ENCODE measurements at places on chromosomes 11 and 22.

DNA sequence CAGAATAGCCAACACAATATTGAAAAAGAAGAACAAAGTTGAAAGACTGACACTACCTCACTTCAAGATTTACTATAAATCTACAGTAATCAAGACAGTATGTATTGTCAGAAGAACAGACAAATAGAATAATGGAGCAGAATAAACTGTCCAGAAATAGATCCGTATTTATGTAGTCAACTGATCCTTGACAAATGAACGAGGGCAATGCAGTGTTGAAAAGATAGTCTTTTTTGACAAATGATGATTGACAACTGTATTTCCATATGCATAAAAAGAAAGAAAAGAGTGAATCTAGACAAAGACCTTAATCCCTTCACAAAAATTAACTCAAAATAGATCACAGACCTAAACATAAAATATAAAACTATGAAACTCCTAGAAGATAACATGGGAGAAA lies 767.1 kb downstream of the KCNA4 start:
- DNase-seq, result no peak

- DNase-seq, result no peak
These were observed 125.2 kb downstream of the LRRC4C start for GRCh38 chr11:41334007-41334933.

DNA sequence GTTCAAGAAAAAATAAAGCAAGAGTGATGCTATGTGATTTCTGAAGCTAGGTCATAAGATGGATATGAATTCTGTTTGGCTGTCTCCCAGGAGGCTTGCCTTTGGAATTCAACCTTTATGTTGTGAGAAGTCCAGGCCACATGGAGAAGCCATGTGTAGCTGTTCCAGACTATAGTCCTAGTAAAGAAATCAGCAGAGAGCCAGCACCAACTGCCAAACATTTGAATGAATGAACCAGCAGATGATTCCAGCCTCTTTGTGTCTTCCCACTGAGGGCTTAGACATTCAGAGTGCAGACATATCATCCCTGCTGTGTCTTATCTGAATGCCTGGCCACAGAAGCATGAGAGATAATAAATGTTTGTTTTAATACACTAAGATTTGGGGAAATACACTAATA lies 1150.6 kb downstream of the DLG2 start:
- no peak for DNase-seq

GRCh38 chr11:16788141-16789062 lies 50.0 kb downstream of the C11orf58 start:
- DNase-seq, result peak; percentile 54

- no peak for DNase-seq
These were observed 82.1 kb downstream of the FBLN1 start for GRCh38 chr22:45584621-45585436.

DNA sequence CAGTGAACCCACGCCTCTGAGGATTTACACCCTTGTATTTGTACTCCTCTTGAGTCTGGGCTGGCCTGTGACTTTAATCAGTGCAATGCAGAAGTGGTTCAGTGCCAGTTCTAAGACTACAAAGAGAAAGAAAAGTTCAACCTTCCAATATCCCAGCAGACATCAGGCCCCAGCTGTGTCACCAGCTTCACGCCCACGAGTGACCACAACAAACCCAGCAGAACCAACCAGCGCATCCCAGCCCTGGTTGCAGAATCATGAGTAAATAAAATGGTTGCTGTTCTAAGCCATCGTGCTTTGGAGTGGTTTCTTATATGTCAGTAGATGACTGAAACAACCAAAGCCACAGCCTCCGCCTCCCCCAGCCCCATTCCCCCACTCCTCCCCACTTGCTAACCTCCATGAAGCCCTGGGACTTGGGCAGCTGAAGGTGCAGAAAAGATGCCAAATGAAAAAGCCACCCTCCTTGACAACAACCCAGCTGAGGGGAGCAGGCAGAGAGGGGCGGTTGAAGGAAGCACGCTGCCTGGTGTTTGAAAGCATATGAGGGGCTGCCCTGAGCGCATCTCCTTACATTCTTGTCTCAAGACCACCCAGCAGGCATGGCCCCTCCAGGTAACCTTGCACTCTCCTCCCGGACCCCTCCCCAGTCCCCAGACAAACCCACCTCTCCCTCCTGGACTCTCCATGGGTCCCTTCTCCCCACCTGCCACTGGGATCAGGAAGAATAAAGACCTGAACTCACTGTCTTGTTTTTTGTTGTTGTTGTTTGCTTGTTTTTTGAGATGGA lies 20.9 kb downstream of the TSKU start:
- no peak for DNase-seq

DNA sequence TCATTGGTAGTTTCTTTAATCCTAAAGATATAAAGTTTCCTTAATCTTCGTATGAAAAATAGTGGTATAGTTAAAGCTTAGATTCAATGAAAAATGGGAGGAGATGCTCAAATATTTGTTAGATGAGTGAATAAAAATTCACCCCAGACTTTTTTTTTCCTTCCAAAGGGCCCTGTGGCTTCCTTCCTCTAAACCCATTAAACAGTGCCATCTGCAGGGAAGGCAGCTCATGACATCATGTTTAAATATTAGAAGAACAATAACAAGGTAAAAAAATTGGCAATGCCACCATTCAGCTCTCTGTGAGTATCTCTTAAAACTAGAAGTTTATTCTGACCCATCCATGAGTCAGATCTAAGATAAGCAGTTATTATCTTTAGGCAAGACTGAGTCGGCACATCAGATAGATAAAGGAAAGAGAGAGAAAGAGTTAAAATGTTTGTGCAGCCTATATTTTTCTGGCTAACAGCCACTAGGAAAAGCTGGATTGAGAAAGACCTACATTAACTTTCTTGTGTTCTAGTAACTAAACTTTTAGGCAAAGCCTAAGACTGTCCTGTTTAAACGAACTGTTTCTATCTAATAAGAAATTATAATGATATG lies 19.1 kb upstream of the OOSP1 start:
- peak; percentile 25 for DNase-seq

- no peak for DNase-seq
These were observed 3.9 kb downstream of the CHEK2 start for GRCh38 chr22:28737701-28738100.

DNA sequence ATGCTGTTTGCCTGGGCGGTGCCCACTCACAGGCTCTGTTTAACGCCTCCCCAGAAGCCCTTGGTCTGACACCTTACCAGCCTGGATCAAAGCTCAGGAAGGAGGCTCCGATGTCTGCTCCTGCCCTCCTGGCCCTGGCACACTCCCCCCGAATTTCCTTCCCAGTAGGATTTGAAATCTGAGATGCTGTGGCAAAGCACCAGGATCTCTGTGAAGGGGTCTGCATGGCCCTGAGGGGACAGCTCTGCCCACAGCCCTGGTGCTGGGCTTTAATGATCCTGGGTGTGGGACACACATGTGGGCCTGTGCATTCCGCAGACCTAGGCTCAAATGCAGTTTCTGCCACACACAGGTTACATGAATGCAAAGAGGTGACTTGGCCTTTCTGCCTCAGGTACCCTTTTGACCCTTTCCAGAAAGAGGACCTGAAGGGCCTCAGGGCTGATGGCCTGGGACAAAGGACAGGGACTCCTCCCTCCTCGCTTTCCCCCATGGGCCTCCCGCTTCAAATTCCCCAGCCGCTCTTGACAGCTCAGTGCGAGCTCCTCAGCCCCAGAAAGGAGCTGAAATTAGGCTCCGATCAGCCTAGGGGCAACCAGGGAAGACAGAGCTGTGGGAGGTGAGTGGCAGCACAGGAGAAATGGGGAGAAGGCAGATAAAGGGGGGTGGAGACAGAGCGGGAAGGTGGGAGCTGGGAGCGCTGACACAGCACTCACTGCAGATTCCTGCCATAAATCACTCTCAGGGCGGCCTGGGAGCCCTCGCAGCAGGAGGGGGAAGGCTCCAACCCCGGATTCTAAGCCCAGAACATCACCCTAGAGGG lies 41.3 kb downstream of the TRIM29 start:
- DNase-seq, result no peak

- no peak for DNase-seq
These were observed 2.0 kb downstream of the PYGM start for GRCh38 chr11:64757549-64758329.

- DNase-seq, result no peak
These were observed 17.3 kb downstream of the PACSIN2 start for GRCh38 chr22:42997582-42998090.

GRCh38 chr11:61752117-61752924 lies at the start of gene MYRF:
Gene MYRF, plus strand, starts transcription at chr11:61752636. Its CDS starts 109 bp downstream, at chr11:61752745.
- peak; percentile 65 for DNase-seq
